ENCODE measurements at places on chromosomes 4 and X.

DNA sequence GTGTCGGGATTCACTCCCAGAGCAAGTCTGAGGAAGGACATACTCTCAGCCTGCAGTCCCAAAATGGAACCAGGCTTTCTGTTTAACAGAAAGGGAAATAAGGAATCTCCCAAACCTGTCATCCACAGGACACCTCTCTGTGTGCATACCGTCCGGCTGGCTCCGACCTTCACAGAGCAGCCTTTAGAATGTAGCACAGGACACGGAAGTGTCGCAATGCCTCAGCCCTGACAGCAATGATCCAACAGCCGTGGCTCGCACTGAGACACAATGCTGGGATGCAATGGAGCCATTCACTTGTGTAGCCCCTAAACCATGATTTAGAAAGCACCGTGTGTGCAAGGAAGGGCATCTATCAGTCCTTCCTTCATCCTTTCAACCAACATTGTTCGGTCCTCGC is 15.5 kb upstream of the HELT start:
- no peak for DNase-seq

DNA sequence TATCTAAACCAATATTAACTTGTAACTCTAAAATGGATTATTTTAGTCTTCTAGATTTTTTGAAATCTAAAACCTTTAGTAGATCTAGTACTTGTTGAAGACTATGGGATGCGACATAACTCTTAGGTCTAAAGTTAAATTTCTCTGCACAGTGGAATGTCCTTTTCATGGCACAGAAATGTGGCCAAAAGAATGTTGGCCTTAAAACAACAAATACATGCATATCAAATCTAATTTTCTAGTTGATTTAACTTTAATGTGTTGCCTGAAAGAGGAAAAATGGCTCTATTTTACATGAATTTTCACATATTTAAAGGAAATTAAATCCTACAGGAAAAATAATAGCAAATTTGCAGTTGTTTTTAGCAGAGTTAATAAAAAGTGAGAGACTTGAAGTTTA is 30.3 kb downstream of the NFKB1 start:
- no peak for DNase-seq

- no peak for DNase-seq
These were observed 2284.8 kb downstream of the ARAP2 start for GRCh38 chr4:33959519-33959918.

GRCh38 chrX:79300856-79301255 is 66.3 kb downstream of the ITM2A start:
- DNase-seq = no peak

DNA sequence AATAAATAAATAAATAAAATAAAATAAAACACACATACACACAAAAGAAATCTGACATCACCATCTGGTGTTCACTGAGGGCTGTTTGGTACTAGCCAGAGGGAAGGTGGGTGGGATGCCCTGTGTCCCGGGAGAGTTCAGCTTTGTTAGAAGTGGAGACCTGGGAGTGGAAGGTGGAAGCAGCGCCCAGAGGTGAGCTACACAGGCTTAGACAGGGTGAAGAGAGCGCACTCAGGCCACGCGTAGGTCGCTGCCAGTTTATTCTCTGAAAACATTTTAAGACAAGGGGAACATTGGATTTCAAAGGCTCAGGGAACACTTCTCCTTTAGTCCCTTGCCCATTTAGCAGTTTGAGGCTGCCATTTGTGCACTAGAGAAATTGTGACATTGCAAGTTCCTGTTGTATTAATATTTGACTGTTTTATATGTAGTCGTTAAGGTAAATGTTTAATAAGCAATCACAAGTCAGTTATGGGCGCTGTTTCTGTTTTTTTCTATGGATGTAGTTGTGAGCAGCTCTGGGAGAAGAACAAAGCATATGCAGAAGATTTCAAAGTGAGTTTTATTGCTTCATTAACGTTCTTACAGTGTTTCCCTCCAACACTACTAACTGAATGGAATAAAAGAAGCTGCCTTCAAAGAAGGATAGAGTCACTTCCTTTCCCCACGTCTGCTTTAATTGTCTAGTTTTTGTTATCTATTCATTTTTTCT is 405.5 kb upstream of the NR3C2 start:
- DNase-seq = no peak

DNA sequence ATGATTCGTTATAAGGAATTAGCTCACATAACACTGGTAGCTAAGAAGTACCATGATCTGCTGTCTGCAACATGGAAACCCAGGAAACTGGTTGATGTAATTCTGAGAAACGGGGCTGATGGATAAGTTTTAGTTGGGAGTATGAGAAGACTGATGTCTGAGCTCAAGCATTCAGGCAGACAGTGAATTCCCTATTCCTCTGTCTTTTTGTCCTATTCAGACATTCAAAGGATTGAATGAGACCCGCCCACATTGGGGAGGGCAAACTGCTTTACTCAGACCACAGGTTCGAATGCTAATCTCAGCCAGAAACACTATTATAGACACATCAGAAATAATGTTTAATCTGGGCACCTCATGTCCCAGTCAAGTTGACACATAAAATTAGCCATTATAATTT is 515.5 kb downstream of the STPG2 start:
- no peak for DNase-seq

DNA sequence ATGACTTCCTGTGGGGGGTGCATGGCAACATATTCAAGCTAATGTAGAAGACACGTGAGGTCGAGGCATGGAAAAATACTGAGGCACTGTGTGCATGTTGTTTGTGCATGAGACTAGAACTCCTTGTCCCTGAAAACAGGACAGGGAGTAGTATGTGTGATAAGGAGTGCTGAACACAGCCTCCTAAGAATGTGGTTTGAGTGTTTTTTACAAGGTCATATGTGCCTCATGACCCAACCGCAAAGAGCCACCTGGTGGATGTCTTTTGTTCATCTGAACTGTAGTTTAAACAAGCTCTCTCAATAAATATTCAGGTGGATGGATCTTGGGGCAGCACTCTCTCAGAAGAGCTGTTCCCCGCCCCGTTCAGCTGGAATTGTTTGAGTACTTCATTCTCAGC is 226.6 kb downstream of the NLGN4X start:
- peak; percentile 28 for DNase-seq

GRCh38 chr4:87087015-87087414 is 133.4 kb downstream of the KLHL8 start:
- DNase-seq = no peak

GRCh38 chr4:182955411-182955810 is 38.2 kb upstream of the DCTD start:
- no peak for DNase-seq

DNA sequence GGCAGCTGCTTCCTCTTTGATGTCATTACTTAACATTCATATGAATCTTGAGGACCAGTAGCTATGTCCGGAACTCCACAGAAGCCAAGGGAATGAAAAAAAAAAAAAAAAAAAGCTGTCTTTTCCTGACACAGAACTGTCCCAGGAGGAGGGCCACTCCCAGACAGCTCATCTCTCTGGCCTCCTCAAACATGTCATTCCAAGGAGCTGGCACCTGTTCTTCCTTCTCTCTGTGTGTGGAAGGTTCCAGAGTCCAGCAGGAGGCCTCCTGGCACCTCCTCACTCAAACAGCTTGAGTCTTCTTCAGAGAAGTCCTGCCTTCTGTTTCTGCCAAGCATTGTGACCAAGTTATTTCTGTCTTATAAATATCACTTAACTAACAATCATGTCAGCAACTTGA is 458.5 kb downstream of the AFF2 start:
- DNase-seq = no peak

- DNase-seq = no peak
These were observed 5.3 kb downstream of the EDA2R start for GRCh38 chrX:66633541-66633940.

DNA sequence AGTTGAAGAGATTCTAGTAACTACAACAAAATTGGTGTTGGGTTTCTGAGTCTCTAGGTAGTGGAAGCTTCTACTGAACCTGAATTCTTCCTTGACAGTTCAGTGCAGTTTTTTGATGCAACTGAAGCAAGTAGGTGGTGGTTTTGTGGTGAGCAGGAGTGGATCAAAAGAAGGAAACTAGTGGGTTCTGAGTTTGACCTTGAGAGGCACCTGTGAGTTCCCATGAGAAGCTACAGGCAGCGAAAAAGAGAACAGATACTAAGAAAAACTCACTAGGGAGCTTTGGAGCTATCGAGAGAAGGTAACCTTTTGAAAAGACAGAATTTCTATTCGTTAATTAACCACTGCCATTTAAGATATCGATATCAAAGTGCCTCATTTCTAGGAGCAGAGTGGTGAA is 145.2 kb downstream of the PDHA2 start:
- DNase-seq = no peak

DNA sequence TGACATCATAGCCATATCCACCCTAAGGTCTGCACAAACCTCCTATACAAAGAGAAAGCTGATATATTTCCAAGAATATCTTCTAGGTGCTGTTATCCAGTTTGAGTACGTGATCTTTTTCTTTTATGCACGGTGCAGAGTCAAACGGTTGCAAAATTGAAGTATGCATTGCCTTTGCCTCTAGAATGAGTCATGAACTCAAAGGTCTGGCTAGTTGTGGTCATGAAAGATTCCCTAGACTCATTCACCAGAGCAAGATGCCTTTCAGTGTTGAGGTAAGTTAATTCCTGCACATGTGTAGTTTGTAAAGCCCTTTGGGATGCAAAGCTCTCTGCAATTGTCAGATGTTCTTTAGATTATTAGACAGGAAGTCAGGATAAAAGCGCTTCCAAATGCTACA is 704.4 kb downstream of the PCDH19 start:
- no peak for DNase-seq

GRCh38 chr4:7075962-7076695 is 8.3 kb upstream of the GRPEL1 start:
- DNase-seq = no peak

- DNase-seq = no peak
These were observed 310.7 kb downstream of the STK32B start for GRCh38 chr4:5361968-5362367.

- no peak for DNase-seq
These were observed 11.5 kb downstream of the CXCL2 start for GRCh38 chr4:74087481-74087880.

DNA sequence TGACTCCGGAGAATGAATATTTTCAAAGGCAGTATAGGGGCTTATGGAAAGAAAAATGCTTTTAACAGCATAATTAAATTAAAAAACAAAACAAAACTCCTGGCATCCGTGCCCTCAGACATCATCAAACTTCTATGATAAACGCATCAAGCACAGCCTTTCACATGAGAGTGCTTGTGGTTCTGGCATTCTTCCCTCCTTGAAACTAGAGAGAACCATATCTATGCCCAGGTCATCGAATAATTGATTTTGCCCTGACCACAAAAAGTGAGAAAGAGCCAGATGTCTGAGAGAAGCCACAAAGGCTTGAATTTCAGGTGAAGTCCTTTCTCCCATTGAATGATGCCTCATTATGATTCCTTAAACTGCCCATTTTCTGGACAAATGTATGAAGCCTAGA is 286.8 kb downstream of the CBLL2 start:
- no peak for DNase-seq

DNA sequence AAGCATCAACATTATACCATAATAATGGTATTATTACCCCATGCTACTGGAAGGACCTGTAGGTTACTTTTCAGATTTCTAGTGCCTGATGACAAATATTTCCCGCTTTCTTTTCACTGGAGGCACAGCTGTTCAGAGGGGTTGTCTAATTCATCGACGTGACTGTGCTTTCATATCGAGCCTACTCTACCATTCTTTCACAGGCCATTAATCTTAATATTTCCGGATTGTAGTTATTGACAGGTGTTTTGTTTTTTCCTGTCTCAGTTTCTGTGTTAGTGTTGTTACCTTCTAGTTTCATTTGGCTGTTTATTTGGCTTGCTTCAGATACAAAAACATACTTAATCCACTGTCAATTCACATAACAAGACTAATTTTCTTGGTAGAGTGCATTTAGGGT is 330.9 kb downstream of the SPOCK3 start:
- DNase-seq = no peak

DNA sequence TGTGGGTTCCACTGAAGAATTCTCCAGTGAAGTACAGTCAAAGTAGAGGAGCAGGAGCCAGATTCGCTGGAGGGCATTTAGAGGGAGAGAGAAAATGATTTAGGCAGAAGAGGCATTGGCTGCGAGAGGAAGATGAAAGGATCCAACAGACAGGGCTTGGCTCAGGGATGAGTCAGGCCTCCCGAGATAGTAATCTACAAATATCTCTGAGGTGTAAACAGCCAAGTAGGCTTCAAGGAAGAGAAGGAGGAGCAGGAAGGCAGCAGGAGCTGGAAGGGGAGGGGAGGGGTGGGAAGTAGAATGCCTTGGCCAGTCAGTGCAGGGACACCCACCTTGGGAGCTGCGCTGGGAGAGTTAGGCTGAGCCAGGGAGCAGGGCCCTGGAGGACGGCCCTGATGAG is 55.5 kb downstream of the PJA1 start:
- no peak for DNase-seq

DNA sequence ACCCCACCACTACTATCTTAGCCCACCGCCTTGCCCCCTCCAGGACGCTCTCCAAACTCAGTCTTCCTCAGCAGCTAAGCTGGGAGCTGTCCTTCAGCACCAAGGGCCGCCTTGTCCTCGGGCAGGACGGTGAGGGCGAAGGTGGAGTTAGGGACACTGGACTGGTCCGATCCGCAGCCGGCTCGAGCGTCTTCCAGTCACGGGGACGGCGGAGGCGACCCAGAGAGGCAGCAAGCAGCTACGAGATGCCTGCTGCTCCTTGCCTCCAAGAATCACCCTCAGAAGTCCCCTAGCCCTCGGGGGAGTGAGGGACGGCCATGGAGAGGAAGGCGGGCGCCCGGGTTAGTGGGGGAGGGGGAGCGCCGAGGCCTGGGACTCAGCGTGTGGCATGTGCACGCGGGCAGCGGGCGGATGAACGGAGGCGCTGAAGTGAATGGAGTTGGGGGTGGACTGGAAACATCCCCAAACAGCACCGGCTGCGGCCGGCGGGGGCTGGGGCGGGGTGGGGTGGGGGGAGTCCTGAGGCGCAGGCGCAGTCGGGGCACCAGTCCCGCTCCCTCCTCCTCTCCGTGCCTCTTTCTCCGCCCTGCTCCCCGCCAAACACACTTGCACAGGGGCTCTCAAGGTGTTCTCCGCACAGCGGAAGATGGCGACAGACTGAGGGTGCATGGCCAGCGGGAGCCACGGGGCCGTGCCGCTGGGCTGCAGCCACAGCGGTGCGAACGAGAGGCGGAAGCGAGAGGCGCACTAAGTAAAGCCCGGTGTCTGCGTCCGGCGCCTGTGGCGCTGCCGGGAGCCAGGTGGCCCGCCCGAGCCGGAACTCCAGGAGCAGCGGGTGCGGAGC is at the start of gene NALF2:
Gene NALF2 (plus strand): TSS at position 545 of the 844 bp plus-strand sequence. CDS start 957 bp downstream, outside the sequence.
- peak; percentile 50 for DNase-seq

DNA sequence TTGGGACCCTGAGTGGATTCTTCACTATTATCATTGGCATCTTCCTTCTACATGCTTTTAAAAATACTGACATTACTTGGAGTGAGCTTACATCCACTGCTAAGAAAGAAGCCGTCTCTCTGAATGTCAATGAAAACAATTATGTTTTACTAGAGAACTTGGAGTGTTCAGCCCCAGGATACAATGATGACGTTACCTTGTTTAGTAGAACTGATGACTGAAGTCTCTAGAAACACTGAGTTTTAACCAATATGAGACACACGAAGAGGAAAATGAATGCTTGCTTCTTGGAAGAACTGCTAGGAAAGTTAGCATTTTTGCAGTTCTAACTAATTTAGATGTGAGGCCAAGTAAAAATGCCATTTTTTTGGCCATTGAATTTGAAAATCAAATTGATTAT is 19.4 kb downstream of the NIPAL1 start:
- no peak for DNase-seq

All from NCI-H748 treated with DMSO at 0.1 percent for 48 hours (cell line).